Colonic mucosa (tissue), 4 donors: ENCODE measurements at places on chromosomes 16 and 17.

GRCh38 chr17:31281061-31281460 is 16.0 kb downstream of the OMG start:
- no peak for DNase-seq

- DNase-seq: no peak
Observed at GRCh38 chr17:57490890-57491289, 234.6 kb downstream of the MSI2 start.

- DNase-seq: no peak
Observed at GRCh38 chr17:82789051-82789592, 37.3 kb downstream of the TBCD start.

GRCh38 chr17:55160501-55160900 is 104.3 kb upstream of the HLF start:
- no peak for DNase-seq

DNA sequence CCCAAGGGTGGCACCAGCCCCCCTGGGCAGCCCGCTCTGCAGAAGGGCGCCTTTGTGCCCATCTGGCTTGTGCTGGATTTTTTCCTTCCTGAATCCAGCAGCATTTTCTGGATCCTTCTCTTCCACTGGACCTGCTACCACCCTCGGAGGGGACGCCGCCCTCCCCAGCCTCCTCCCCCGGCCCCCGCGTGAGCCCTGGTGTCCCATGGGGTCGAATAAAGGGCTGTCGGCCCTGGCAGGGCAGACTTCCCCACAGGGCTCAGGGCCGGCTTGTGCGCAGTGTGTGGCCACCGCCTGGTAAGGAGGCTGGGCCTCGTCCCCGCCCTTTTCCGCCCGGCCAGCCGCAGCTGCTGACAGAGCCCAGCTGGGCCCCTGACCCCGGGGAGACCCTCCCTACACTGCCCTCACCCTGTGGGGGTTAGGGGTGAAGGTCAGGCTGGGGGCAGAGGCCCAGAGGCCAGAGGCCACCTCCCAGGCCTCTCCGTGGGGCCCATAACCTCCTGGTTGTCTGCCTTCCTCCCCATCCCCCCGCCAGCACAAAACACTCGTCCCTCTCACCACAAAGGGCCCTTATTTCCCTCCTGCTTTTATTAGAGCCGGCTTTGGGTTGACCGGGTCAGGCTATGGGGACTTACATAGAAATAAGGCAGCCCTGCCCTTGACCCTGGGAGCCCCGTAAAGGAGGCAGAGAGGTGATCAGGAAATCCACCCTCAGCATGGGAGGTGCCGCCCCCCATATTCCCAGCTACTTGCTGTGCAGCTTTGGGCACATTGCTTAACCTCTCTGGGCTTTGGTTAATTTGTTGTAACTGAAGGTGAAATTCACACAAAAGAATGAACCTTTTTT is 179.3 kb upstream of the CIBAR2 start:
- peak; percentile 70 for DNase-seq

DNA sequence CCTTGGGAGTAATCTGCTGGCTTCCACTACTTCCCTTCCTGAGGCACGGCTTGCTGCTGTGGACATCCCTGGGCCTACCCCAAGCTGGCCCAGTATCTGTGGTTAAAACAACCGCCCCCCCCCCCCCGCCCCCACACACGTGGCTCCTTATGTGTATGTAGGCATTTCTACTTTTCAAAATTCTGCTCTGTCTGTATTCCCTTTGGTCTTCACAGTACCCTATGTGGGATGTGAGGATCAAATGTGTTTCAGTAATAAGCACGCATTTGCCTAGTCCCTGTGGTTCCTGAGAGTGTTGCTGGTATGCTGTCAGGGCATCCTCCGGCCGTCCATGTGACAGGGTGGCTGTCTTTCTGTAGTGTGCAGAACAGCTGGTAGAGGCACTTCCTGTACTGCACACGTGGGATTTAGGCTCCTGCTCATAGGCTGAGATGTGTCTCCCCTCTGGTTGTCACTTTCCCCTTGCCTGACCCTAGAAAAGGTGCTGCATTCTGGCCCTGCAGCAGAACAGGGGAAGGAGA is 2.2 kb downstream of the NT5M start:
- peak; percentile 30 for DNase-seq

DNA sequence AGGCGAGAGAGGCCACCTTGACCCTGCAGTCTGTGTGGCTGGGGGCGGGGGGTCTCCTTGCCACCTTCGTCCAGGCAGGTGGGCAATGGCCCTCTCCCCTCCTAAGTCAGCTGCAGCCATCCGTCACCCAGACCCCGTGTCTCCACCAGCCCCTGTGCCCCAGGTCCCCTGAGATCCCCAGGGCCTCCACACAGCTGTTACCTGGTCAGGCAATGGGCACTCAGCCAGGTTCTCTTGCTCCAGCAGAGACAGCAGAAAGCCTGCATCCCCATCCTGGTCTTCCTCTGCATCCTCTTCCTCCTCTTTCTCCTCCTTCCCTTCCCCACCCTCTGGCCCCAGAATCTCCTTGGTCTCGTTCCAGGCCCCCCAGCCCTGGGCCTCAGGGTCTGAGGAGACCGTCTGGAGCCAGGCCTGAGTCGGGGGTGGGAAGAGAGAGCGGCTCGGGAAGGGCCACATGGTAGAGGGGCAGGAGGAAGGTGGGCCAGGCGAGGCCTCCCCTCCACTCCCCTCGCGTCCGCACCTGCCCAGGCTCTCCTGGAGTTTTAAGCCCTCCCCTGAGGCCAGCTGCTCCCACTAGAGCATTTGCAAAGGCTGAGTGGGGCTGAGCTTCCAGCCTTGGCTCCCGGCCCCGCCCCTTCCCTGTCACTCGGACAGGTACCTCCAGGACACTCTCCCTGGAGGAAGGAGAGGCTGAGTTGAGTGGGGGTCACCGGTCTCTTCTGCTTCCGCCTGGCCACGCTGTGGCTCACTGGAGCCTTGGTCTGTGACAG is at the start of gene PABPN1L:
Gene PABPN1L (minus strand): TSS at position 510 of the 770 bp plus-strand sequence. CDS start 54 bp downstream, at position 456.
- no peak for DNase-seq

- DNase-seq: no peak
Observed at GRCh38 chr16:88068476-88069396, 117.5 kb downstream of the BANP start.

DNA sequence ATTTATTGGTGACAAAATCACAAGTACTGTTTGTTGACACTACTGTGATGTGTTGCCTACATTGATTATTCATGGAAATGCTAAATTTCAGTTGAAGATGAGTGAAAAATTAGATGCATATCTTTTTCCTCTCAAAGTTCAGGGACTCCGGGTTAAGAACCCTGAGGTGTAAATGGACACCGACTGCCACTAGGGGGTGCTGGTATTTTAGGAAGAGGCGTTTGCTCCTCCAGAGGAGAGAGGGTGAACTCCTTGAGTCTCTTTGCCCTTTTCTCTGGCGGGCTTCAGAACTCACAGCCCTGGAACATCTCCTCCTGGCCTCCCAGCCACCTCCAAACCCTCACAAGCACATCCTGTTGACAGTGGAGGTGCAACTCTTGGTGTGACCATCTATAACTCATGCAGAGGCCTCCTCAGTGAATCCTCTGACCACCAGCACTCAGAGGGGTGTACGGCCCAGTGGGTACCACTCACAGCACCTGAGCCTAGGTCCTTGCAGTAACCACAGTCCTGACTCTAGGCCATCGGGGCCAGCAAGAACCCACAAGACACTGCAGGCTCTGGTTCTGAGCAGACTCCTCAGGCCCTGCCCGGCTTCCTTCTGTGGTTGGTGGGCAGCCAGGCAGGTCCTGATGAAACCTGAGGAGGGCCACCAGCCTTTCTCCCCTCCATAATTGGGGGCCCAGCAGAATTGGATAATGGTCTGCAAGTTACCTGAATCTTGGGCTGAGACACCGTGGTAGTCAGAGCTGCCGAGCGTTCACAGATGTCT is 26.2 kb upstream of the PIK3R5 start:
- DNase-seq: peak; percentile 74

DNA sequence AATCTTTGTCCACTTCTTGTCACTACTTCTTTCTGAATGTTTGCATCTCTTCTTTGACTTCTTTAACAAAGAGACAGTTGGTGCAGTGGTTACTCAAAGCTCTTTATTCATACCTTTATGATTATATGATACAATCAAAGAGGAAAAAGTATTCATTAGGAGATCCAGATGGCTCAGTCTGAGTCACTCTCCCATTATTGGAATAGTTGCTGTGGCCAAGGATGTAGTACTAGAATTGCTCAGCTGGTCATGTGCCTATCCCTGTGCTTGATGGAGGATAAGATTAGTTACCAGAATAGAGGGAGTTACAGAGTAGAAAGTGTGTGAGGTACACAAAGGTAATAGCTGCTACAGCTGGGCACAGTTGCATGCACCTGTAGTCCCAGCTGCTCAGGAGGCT is 18.3 kb downstream of the BCAS3 start:
- no peak for DNase-seq

DNA sequence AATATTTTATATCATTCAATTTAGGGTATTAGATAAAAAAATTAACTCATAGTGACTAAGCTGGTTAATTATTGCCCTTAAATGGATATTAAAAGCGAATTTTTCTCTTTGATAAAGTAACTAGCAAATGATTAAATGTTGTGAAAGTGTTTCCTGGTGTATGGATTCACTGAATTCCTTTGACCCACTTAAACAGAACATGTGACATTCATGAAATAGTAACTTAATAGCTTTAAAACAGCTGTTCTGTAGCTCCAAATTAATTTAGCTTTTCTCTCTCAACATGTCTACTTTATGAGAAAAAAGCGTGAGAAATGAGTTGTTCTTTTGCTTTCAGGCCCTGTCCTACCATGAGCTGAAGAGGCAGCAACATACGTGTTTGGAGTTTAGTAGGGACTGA is 36.4 kb upstream of the APPBP2 start:
- no peak for DNase-seq

DNA sequence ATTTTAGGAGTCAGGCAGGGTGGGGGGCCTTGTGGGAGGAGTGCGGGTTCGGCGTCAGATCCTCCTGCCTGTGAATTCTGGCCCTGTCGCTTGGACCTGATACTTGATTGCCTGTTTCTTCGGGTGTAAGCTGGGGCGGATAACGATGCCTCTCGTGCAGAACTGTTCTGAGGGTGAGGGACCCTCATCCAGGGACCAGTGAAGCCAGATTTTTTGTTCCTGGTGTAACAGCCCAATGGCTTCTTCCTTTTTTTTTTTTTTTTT is 1.3 kb downstream of the TBCD start:
- no peak for DNase-seq

GRCh38 chr16:25481636-25482035 is 210.1 kb upstream of the HS3ST4 start:
- DNase-seq: no peak

- no peak for DNase-seq
Observed at GRCh38 chr17:14622615-14623101, 321.8 kb downstream of the HS3ST3B1 start.

DNA sequence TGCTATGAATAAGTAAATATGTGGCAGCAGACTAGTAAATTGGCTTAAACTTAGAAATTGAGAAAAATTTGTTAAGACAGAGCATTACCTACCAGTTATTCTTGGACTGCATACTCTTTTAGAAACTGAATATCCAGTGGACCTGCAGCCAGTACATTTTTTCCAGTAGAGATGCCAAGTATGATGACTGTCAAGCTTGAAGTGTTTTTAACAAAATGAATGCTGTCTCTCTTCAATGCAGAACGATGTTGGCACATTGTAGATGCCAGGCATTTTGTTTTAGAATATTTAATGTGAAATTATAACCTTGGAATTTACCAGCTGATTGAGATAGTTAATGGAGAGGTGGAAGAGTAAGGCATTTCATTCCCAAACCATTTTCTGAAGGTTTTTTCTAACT is 52.5 kb downstream of the NFAT5 start:
- DNase-seq: no peak

- DNase-seq: no peak
Observed at GRCh38 chr17:59914274-59914854, 21.4 kb downstream of the RPS6KB1 start.

DNA sequence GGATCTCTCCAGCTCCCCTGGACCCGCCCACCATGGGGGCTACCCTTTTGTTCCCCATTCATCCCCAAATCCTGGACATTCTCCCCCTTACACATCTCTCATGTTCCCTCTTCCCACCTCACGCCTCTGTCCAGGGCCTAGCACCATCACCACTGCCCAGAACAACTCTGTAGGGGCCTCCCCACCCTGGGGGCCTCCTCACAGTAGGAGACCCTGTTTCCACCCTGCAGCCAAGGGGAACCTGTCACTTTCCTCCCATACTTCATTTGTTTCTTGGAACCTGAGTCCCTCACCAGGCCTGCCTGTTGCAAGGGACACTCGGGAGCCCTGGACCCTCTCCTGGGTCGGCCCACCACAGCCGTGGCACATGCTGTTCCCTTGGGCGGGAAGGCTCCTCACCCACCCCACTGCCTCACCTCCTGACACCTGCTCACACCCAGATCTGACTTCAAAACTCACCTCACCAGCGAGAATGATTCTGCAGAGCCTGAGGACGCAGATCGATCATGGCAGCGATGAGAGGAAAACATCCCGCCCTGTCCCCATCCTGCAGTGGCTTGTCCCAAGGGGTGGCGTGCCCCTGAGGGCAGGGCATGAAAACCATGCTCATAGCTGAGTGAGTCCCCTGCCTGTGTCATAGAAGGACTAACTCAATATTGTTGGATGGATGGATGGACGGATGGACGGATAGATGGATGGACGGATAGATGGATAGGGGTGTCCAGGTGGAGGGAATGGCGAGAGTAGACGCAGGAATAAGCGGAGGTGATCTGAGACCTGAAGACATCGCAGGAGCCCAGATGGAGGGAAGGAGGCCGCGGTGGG is 6.8 kb upstream of the RASD1 start:
- DNase-seq: no peak

- peak; percentile 73 for DNase-seq
Observed at GRCh38 chr17:15490634-15491261, 23.3 kb upstream of the CDRT4 start.

DNA sequence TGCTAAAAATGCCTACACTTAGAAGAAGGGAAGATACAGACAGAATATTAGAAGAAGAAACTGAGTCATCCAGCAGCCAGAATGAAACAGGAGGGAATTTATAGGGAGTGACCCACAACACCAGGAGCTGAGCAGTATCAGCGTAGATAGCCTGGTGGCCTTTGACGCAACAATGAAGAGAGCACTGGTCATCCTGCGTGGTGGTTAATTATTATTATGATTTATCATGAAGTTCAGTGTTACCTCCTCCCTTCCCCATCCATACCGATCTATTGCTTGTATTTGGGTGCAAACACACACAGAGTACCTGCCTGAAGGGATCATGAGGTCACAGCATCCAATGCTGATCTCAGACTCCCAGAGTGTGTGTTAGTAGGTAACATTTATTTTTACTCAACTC is 38.5 kb downstream of the ERCC4 start:
- DNase-seq: no peak

GRCh38 chr16:30927789-30928378 is 4.5 kb downstream of the FBXL19 start:
- peak; percentile 46 for DNase-seq
